Activated T-cell treated with anti-CD3 and anti-CD28 coated beads, Interleukin-2, amount 50 U/mL, for 72 hours (primary cell): ENCODE measurements at places on chromosomes 11 and 22. TPM values are rescaled to one million over a fixed set of nuclear protein-coding genes. Genes with fewer than 3 reads are reported as not detected.

DNA sequence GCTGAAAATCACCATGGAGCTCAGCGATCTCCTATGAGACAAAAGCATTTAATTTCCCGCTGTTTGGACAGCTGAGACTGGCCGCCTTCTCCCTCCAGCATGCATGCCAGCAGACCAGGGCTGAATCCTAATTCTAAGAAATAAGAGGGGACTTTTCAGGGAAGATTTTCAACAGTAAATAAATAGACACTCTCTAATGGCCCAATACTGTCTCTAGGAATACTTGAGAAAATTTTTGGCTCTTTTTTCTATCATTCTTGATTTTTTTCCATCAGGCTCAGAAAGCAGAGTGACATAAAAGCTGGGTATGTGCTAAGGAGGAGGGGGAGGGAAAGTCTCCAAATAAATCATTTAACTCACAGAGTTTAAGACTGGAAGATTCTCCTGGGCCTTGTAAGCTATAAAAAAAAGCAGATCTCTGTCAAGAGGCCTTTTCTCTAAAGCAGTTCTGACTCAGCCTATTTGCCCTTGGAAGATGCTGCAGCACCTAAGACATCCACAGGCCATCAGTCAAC is 17.6 kb upstream of the SPON1 start:
- no peak for DNase-seq

DNA sequence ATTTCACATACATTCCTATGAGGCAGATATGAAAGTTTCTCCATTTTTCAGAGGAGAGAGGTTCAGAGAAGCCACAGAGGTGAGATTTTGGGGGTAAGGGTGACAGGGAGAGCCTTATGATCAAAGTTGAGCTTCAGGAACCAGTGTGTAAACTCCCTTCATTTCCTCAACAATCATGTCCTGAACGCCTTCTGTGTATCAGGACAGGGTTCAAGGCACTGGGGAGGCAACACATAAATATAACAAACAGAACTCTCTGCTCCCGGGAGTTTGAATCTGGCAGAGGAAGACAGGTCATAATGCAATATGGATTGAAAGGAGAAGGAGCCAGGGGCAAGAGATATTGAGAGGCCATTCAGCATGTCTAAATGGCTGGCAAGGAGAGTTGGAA is 28.0 kb downstream of the AMOTL1 start:
- no peak for DNase-seq

USP2 gene
- total RNA-seq: 0.91 TPM

RELT gene
- total RNA-seq: 19.6 TPM

- peak; percentile 36 for DNase-seq
These were observed 100.5 kb downstream of the WT1 start for GRCh38 chr11:32334822-32335221.

DNA sequence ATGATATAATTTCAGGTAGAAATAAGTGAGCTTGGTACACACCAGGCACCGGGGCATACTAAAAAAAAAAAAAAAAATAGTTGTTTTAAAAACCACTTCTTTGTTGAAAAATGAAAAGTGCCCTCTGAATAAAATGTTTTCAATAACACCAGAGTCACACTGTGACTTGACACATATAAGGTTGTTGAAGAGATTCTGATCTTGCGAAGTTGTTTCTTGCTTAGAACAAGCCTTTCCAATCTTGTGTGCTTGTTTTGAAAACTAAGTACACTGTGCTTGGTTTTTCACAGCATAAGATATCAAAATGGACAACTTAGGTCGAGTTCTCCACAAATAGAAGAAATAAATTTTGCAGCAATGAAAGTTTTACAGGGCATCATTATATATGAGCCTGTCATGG is 17.0 kb downstream of the PDGFD start:
- no peak for DNase-seq

- no peak for DNase-seq
These were observed 20.4 kb upstream of the MOB2 start for GRCh38 chr11:1506981-1507380.

GSTT2B gene
- total RNA-seq: not detected

DNA sequence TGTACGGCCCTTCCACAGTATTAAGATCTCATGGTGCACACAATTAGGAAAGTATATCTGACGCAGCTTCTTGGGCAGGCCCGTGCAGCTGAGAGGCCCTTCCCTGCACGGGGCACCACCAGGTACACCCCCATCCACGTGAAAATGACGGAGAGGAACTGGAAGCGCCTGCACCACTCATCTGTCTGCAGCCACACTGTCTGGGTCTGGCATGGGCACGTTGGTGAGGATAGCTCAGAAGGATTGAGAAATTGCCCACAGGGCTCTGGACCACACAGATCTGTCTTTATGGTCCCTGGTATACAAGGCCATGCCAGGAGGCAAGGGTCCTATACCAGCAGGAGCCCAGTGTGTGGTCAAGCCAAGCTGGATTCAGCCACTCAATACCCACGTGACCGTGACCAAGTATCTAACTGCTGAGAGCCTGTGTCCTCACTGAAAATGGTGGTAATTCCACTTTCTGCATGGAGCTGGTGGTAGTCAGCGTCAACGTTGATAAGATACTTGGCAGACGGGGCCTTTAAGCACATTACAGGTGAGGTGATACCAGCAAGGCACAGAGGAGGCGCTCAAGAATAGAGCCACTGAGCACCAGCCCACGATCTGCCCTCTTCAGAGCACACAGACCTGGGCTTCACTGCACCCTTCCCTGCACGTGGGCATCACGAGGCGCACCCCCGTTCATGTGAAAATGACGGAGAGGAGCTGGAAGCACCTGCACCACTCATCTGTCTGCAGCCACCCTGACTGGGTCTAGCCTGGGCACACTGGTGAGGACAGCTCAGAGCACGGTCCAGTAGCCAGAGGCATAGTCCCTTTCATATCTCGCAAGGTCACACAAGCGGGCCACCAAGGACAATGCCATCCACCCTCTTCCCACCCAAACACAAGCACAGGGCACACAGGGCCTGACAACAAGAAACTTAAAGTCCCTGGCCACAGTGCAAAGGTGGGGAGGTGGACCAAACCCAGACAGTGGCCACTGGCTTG is 28.4 kb downstream of the SHANK2 start:
- DNase-seq: no peak

- DNase-seq: no peak
These were observed 2.2 kb downstream of the LMF2 start for GRCh38 chr22:50505276-50505775.

- no peak for DNase-seq
These were observed 50.0 kb downstream of the SBF2 start for GRCh38 chr11:10243896-10244575.

GRCh38 chr11:20644360-20644759 is 25.0 kb upstream of the NELL1 start:
- DNase-seq: no peak

DNA sequence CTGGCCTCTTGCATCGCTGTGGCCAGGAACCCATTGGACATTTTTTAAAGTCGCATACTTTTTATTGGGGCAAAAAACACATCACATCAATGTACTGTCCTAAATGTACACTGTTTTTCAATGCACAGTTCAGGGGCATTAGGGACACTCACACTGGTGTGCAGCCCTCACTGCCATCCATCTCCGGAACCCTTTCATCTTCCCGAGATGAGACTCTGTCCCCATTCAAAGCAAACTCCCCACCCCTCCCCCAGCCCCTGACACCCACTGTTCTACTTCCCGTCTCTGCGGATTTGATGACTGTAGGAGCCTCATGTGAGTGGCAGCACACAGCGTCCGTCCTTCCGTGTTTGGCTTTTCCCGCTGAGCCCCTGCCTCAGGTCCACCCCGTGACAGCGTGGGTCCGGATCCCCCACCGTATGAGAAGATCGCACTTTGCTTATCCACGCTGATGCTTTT is 41.8 kb upstream of the TH start:
- DNase-seq: no peak

GRCh38 chr22:17733466-17733865 is 40.8 kb downstream of the BID start:
- DNase-seq: no peak

DNA sequence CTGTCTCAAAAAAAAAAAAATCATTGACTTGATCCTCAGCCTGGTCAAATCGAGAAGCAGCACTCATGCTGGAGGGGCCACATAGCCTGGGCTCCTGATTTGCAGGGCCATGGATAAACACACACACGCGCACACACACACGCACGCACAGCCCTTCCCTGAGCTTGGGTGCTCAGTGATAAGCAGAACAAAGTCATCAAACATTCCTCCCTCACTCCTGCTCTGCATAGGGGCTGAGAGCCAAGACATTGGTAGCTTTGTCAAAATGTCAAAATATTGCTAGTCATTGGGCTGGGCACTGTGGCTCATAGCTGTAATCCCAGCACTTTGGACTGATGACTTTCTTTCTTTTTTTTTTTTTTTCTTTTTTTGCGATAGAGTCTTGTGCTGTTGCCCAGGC is 34.0 kb upstream of the A4GALT start:
- no peak for DNase-seq

DNA sequence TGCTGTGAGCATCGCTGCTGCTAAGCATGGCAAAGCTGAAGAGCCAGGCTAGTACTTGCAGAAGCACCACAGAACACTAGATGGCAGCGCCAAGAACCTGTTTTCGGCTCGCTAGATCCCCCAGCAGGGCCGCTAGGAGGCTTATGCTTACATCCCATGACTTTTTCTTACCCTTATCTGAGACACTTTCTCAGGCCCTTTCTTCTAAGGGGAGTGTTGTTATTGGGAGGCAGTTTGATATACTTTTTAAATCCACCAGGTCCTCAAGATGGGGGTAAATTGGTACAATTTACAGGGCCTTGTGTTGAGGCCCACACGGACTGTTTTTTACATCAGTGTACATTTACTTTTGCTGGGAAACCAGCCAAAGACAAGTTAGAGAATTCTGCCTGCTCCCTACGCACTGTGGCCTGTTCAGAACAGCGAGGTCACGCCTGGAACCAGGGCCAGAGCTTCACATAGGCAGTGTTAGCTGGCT is 4.0 kb downstream of the TRIM6 start:
- peak; percentile 63 for DNase-seq

BDNF gene
- not detected for total RNA-seq

POU2AF2 gene
- total RNA-seq: not detected

CCDC188 gene
- total RNA-seq: not detected

RAPSN gene
- 1.3 TPM for total RNA-seq

- peak; percentile 64 for DNase-seq
These were observed 215.0 kb upstream of the CTSC start for GRCh38 chr11:88552379-88553062.

OR52I1 gene
- total RNA-seq: not detected

AKIP1 gene
- 27.2 TPM for total RNA-seq

- DNase-seq: no peak
These were observed 606.1 kb downstream of the DLG2 start for GRCh38 chr11:85021058-85021457.

CACNA1I gene
- 0.34 TPM for total RNA-seq

DNA sequence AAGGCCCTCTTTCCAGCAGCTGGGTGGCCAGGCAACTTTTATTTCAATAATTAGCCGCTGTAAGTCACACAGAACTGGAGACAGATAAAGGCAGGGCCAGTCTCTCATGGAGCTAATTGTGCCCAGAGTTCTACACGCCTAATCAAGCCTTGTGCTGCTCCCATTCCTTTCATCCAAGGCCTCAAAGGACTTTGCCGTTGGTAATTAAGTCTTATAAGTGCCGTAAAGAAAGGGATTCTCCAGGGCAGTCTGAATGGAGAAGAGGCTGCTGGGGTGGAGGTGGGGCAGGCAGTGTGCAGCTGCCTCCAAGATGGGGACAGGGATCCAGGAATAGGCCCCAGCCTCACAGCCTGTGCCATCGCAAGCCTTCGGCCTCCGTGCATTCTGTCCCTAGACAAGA is 357.9 kb downstream of the TENM4 start:
- DNase-seq: no peak

SEC14L2 gene
- 19.0 TPM for total RNA-seq

SERPIND1 gene
- total RNA-seq: not detected

DNA sequence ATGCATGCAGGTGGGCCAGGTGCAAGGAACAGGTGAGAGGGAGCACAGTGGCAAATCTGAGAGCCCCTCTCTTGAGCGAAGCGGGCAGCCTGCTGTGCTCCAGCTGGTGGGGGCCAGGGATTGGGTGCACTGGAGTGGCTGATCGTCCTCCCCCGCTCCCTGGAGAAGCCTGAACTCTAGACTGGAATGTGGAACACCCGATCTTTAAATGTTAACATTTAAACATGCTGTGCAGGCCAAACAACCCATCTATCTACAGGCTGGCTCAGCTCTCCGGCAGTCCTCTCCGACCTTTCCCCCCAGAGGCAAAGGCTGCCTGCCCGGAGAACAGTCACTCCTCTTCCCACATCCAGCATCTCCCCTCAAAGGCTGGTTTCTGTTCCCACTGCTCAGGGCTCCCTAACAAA is 5.1 kb downstream of the MRGPRF start:
- no peak for DNase-seq

DNA sequence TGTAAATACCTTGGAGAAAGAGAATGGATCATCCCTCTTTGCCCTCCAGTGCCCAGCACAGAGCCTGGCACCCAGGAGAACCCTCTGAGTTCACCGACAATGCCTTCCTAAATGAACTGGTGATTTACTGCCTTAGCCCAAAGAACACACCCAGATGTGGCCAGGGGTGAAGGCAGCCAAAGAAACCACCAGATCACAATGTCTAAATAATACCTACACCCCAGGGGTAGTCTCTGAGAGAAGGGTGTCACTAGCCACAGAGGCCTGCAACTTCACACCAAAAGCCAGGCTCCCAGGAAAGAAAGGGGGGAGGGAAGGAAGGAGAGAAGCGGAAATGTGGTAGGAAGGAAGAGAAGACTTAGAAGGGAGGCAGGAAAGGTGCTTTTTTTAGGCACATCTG is 65.7 kb downstream of the RPL27A start:
- DNase-seq: no peak

LRRC74B gene
- not detected for total RNA-seq

GRCh38 chr22:35538801-35539321 is 1.8 kb upstream of the RASD2 start:
- peak; percentile 33 for DNase-seq
